ENCODE measurements at places on chromosomes 1 and 21.

GRCh38 chr1:46480959-46481646 is 8.5 kb upstream of the DMBX1 start:
- DNase-seq = no peak

- peak; percentile 81 for DNase-seq
These were observed at the start of gene RNF223 for GRCh38 chr1:1073743-1074587. TSS of gene RNF223 (minus strand) at chr1:1074306. CDS start at chr1:1072566, 1,740 bp downstream.

DNA sequence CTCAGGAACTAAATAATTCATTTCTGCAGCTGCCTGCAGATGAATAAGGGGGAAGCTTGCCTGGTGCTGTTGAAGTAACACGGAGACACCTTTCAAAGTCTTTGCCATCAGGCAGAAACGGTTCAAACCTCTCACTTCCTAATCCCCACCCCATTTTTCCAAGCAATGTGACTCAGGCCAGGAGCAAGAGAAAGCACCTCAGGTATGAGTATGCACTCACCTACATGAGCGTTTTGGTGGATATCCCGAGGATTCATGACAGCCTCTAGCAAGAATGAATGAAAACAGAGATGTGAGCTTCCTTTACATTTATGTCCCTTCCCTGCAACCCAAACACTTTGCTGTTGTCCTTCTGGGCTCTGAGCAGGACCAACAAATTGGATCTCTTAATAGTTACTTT is 63.4 kb upstream of the LAX1 start:
- no peak for DNase-seq

GRCh38 chr1:54926970-54927369 is 40.0 kb upstream of the DHCR24 start:
- peak; percentile 30 for DNase-seq

DNA sequence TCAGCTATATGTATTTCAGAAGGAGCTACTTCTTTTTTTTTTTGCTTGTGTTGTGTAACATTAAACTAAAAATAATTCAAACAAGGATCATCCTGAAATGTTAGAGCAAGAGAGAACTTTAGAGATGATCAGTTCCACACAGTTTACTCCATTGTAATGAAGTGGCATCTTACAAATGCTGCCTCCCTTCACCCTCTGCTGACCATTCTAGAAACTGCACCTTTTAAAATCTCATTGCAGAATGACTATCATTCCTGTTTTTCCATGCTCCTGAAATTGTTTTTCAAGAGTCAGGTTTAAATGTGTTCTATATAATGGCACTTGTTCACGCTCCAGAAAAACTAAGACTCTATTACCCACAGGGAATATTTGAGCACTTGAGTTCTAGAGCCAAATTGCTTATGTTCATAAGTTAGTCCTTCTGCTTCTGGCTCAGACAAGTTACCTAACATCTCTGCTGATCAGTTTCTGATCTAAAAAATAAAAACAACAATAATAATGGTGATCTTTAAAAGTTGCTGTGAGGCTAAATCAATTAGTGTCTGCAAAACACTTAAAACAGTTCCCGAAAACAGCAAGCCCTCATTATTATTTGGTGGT is 21.5 kb upstream of the SLC44A5 start:
- peak; percentile 51 for DNase-seq

DNA sequence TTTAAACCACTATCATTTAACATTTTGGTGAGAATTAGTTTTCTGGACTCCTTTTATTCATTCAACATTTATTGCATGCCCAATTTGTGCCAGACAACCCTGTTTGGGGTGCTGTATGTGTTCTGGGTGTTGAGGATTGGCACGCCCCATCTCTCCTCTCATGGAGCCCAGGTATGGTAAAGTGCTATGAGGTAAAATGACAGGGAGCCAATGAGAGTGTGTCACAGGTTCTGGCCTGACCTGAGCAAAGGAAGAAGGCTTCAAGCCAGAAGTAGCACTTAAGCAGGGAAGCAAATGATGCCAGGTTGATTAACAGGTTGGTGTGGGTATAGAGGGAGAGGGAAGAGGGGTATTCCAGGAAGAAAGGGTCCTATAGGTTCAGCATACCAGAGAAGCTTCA is 21.1 kb upstream of the SLC22A15 start:
- no peak for DNase-seq

Data from kidney tubule cell (primary cell).